Chondrocyte (in vitro differentiated cells): ENCODE measurements at places on chromosomes 6 and 20. TPM values are rescaled to one million over a fixed set of nuclear protein-coding genes. Genes with fewer than 3 reads are reported as not detected.

GRCh38 chr6:125834348-125834747 is 43.6 kb downstream of the NCOA7 start:
- no peak for DNase-seq

DNA sequence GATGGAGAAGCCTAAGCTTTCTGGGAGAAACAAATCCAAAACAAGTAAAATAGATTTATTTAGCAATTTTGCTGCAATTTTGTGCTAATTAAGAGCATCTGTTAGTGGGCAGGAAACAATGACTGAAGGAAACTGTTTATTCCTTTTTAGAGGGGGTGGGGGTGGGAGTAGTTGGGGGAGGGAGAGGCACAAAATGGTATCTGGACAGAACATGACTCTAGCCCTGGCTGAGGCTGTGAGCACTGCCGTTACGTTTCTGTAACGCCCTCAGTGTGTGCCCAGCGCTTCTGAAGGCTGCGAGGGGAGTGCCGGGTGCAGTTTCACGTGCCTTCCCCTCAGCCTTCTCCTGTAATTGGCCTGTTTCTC is 28.8 kb downstream of the METTL24 start:
- DNase-seq: no peak

- DNase-seq: no peak
Observed at GRCh38 chr20:40617594-40617993, 71.4 kb downstream of the MAFB start.

MCHR2 gene
- not detected in 3 replicates for total RNA-seq

DNA sequence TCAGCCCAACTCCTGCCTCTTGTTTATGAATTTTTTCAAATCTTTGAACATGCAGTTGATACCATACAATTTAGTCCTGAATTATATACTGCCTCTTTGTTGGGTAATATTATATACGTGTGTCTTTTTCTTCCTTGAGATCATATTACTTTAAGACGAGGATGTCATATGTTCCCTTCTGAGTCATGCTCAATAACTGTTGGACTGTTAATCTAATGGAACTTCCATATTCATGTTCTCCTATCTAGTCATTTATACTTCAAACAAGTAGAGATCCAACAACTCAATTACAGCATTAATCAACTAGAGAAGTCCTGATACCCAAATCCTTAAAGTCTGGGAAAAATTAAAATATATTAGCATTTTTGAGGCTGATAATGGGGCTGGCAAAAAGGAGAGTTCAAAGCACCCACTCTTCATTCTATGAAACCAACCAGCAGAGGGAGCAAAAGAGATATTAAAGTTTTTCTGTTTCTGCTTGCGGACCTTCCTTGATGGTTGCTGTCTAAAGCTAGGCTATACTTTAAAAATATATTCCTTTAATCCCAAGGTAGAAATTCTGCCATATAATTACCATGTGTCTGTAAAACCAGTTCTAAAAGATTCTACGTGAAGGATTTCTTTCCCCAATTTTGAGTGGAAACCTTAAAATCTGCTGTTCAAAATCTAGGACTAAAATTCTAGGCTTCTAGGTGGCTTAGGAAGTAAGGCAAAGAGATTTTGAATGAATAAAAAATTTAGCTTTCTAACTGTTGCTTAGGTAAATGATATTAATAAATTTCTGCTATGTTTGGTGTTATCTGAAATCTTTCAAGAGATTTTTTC is 498.9 kb downstream of the BCKDHB start:
- no peak for DNase-seq

GRCh38 chr6:113120582-113121285 is 736.4 kb upstream of the MARCKS start:
- DNase-seq: no peak

NOX3 gene
- total RNA-seq: not detected in 3 replicates

- no peak for DNase-seq
Observed at GRCh38 chr6:47447722-47448121, 29.9 kb upstream of the CD2AP start.

GRCh38 chr6:75217193-75217592 is 11.3 kb upstream of the COL12A1 start:
- no peak for DNase-seq

NFATC2 gene
- total RNA-seq: 2.0 to 2.6 TPM (median 2.2 TPM) in 3 replicates

DNA sequence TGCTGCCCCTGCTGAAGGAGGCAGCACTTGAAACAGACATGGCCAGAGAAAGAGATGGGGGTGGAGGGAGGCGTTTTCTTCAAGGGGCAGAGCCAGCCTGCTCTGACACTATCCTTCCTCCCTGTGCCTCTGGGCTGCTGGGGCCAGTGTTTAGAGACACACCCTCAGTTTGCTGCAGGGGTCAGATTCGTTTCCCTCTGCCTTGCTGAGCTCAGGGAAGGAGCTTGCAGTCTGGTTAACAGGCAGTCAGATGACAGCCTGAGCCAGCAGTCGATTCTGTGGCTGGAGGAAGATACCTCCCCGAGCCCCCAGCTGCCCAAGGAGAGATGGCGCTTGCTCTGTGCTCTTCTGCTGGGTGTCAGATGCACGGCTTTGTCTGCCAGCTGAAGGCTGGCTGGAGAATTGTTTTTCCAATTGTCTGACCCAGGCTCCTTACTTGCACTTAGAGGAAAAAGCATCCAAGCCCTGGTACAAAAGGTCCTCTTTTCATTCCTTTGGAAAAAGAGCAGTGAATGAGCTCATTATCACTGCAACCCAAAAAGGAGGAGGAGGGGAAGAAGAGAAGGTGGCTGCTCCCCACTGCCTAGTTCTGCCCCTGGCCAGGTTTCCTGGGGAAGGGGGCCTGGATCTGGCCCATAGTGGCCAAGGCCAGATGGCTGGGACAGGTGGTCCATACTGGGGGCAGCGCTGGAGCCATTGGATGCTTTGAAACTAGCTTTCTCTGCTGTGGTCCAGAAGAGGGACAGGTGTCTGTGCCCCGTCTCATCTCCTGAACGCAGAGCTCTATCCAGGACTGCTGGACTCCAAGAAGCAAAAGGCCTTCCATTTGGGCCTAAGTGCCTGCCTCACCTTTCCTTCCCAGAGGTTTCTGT is 88.2 kb downstream of the TCP11 start:
- DNase-seq: no peak

MAP3K5 gene
- 2.1 to 5.1 TPM (median 4.6 TPM) in 3 replicates for total RNA-seq

DNA sequence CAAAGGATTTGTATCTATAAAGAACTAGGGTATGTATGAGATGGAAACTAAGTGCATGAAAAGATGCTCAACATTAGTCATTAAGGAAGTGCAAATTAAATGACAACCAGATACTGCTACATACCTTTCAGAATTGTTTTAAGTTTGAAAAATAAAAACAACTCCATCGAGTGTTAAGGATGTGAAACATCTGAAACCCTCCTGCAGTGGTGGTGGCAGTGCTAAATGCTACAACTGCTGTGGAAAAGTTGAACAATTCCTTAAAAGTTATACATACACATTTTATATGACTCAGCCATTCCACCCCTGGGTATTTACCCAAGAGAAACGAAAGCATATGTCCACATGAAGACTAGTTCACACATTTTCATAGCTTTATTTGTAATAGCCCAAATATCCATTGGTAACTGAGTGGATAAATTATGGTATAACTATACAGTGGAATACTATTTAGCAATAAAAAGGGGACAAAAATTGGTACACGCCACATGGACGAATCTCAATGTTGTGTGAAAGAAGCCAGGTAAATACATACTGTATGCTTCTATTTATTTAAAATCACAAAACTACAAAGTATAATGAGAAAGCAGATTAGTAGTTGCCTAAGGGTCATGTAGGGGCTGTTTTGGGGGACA is 10.6 kb downstream of the ARMH2 start:
- no peak for DNase-seq

DNA sequence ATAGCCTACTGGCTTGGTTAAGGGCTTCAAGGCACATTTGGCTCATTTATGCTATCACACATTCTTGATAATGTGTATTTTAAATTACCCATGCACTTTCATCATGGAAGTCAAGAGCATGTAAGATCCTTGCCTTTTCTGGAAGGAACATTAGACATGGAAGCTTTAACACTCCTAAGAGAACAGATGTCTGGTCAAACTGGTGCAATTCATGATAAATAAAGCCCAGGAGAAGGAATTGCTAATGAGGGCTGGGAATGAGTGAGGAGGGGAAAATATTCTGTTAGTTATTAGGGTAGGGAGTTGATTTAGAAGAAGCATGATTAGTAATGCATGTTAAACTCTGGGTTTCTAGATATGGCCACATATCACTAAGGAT is 688.6 kb upstream of the CITED2 start:
- no peak for DNase-seq

ZGPAT gene
- total RNA-seq: 19.2 to 25.6 TPM (median 20.6 TPM) in 3 replicates

GRCh38 chr20:17177341-17177740 is 49.5 kb upstream of the PCSK2 start:
- no peak for DNase-seq

SLC13A3 gene
- 2.5 to 2.8 TPM (median 2.8 TPM) in 3 replicates for total RNA-seq

DNA sequence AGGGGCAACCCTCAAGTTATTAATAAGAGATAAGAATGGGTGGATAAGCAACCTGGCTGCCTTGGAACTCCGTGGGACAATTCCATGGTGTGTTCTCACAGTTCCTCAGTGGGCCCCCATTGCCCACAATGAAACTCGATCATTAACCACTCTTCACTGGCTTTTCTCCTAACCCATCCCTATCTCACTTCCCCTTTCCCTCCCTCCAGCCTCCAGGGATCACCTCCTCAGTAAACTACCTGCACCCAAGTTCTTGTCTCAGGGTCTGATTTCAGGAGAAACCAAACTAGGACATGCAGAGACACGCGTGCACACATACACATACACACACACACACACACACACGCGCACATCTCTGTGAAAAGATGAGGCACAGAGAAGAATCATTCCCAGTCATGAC is 37.7 kb upstream of the FOXP4 start:
- DNase-seq: no peak

DNA sequence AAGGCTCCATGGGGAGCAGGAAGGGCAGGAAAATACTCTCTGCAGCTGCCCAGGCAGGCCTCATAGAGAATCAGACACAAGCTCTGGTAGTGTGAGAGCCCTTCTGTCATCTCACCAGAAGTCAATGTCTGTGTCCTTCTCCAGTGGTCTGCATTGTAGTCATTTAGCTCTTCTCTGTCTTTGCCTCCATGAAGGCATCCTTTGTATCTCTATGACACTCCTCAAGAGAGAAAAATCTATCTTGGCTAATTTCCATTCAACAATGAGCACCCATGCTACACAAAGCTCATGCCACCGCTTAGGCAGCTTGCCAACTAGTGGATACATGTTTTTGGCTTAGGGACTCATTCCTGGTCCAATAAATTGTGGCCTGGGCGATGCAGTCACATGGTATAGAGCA is 92.1 kb downstream of the RNF217 start:
- no peak for DNase-seq

DNA sequence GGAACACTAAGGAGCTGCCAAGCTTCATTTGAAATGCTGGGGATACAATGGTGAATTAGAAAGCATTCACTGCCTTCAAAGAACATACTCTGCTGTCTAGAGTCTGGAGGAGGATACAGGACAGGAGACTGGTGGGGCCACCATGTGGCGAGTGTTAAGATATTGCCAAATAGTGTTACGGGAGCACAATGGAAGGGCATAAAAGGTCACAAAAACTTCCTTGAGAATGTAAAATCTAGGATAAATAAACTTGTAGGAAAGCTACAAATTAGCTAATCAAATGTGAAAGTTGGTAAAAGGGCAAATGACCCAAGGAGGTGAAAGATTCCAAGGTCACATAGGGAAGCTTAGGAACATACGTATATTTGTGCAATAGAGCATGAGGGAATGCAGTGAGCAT is 271.7 kb downstream of the RFPL4B start:
- no peak for DNase-seq

- DNase-seq: no peak
Observed at GRCh38 chr6:119346936-119347335, 2.6 kb downstream of the MAN1A1 start.

DNA sequence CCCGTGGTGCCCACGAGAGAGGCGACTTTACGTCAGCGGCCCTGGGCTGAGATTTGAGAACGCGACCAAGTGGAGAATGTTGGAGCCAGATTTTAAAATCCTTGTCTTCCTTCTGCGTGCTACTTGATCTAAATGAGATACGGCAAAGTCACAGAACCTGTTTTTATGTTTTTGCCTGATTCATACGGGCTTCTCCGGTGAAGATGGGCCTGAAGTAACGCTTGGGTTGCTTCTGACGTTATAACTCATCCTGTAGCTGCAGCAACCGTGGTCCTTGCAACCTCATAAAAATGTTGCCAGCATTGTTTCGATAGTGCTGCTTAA is 462 bp upstream of the SLC35B3 start:
- no peak for DNase-seq

GRCh38 chr6:102571236-102571908 is 1177.9 kb downstream of the GRIK2 start:
- no peak for DNase-seq

GRCh38 chr6:125346201-125346925 is 44.6 kb upstream of the HDDC2 start:
- no peak for DNase-seq

- no peak for DNase-seq
Observed at GRCh38 chr20:51204051-51204715, 181.3 kb upstream of the KCNG1 start.

- DNase-seq: no peak
Observed at GRCh38 chr6:107221519-107221918, 106.2 kb upstream of the BEND3 start.

HACE1 gene
- 17.1 to 18.2 TPM (median 17.2 TPM) in 3 replicates for total RNA-seq

DNA sequence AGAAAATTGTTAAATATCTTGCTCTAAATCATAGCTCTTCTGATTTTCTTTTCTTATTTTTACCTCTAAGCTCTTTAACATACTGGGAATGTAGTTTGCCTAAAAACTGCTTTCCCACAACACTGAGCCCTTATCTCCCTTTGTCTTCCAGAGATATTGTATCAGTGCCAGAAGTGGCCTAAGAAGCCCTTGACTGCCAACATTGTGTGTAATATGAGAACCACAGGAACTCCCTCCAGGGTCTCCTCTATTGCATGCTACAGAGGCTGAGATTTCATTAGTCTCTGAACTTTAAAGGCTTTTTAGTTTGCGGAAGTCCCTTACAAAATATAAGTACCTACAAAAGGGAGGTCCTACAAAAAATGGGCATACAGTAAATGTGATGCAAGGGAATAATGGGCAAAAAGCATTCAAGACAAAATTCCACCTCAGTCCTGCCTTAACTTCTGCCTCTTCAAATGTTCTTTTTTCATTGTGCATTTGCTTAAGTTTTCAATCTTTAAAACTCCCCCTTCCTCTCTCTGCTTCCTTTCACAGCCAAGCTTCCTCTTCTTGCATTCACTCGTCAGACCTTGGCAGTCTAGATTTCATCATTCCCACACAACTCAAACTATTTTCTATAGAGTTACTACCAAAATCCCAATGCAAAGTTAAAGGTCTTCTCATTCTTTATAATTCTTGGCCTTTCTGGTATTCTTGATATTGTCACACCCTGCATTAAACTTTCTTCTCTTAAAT is 76.5 kb downstream of the ADGRG6 start:
- DNase-seq: no peak

LY86 gene
- not detected in 3 replicates for total RNA-seq

BNIP5 gene
- total RNA-seq: not detected in 3 replicates

- no peak for DNase-seq
Observed at GRCh38 chr6:166625356-166625755, 1.7 kb downstream of the RPS6KA2 start.

DNA sequence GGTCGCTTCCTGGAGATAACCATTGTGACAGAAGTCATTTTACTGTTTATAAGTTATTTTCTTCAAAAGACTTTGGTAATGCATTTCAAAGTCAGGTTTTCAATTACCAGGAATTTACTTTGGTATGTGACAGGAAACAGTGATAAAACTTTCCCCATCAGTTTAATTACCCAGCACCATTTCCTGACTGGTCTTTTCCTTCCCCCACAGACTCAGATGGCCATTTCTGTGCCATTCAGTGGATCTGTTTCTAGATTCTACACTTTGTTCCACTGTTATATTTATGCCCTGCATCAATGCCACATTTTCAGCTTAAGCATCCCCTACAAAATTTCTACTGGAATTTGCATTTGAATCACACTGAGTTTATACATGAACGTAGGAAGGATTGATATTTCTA is 16.3 kb downstream of the RRBP1 start:
- DNase-seq: no peak
